Fibroblast of the aortic adventitia (primary cell): ENCODE measurements at places on chromosomes 2 and 18. TPM values are rescaled to one million over a fixed set of nuclear protein-coding genes. Genes with fewer than 3 reads are reported as not detected.

DNA sequence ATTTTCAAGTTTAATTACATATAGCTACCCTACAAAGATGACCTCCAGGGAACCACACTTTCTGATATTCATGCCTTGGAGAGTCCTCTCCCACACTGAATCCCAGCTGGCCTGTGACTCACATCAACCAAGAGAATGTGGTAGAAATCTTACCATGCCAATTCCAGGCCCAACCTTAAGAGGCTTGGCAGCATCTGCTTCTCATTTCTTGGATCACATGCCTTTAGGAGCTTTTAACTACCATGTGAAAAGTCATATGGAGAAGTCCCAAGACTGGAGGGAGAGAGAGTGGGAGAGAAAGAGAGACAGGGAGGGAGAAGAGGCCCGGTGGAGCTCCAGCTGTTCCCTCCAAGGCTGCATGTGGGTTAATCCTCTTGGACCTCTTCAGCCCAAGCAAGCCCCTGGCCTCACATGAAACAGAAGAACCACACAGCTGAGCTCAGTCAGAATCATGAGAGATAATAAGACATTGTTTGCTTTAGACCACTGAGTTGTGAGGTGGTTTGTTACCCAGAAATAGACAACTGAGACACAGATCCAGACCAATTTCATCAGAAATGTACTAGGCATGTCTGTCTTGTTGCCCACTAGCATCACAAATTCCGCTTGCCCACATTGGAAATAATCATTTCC lies 190.7 kb downstream of the MTCL1 start:
- peak; percentile 89 for DNase-seq

DNA sequence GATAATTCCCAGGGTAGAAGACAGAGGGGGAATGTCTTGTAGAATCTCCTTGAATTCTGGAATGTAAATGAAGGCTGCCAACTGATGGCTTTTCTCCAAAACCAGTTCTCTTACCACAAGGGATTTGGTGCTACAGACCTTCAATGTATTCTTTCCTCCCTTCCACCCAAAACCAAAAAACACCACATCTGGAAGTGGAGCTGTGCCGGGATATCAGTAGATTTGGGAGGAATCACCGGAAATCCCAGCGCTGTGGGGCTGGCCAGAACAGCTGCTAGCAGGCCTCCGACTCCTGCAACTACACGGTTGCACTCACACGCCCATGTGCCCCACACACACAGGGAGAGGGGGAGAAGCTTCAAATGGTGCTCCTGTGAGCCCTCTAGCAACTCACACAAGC lies 45.7 kb downstream of the RPL31 start:
- peak; percentile 78 for DNase-seq

GRCh38 chr2:10665833-10666232 lies 23.9 kb downstream of the NOL10 start:
- DNase-seq, result no peak

DNA sequence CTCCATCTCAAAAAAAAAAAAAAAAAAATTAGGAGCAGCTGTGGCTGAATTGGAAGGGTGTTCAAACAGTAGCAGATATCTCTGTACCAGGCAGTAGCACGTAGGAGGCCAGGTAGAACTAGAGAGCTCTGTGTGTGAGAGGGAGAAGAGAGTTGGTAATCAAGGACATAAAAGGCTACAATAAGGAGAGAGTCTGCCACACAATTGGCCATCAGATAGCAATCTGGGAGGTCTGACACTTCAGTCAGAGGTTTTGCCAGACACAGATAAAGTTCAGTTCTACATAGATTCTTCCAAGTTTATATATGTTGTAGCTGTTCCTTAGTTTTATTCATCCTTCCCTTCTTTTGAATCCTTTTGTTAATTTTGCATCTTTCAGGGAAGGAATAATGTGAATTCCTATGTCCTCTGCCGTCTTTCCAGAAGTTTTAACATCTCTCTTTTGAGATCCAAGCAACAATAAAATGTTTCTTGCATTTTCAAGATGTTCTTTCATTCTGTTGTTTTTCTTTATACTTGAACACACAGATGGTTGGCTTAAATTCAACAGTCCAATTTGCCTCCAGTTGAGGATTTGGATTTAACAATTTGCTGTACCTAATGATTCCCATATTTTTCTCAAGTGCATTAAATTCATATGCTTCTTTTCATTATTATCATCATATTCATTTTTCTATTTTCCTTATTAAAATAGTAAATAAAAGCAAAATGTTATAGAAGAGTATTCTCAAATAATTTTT lies 600.3 kb upstream of the GCFC2 start:
- DNase-seq, result no peak

DNA sequence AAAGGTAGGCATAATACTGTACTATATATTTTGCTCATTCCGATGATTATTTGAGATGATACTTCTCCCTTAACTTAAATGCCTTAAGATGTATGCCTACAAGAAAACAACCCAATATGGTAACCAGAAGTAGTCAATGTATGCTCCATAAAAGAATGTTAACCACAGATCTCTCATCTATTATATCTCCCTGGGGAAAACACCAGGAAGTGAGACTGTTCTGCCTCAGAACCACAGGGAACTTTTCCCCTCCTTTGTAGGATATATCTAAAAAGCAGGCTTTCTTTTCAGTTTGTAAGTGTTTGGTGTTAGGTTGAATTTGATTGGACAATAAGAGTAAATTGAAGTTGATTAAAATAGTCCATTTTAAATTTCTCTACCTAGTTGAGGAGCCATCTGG lies 1160.5 kb upstream of the NXPH2 start:
- DNase-seq, result no peak

GRCh38 chr2:221518201-221518934 lies 53.7 kb downstream of the EPHA4 start:
- peak; percentile 48 for DNase-seq

DNA sequence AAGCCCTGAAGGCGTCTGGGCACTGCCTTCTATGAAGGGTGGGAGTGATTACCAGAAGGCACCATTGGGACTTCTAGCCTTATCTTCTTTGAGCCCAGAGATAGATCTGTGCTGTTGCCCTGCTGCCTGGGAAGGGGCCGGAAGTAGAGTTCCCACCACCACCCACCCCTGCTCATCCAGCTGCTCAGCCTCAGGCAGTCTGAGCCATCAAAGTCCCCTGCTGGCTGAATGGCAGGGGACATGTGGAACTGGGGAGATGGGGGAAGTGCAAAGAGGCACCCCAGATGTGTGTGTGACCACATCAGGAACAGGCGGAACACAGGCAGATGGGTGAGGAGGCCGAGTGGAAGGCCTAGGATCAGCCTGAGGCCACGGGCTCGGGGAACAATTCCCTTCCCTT lies 3.3 kb upstream of the WNT10A start:
- no peak for DNase-seq

DNA sequence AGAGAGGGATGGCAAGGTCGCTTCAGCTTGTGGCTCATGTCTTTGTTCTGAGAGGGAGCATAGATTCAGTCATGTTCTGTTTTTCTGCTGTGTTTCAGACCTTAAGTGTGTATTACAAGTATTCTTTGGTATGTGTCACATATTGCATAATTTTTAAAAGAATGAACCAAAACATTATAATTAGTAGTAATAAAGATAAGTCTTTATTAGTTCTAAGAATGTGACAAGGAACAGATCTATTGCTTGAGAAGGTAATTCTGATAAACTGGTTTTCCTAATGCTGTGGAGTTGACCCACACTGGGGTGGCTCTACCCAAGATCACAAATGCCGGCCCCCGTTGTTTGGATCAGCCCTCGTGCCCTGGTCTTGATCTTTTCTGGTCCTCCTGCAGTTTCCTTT lies 124.3 kb upstream of the FOSL2 start:
- no peak for DNase-seq

GRCh38 chr2:42021464-42021863 lies 26.4 kb upstream of the PKDCC start:
- DNase-seq, result peak; percentile 41

DNA sequence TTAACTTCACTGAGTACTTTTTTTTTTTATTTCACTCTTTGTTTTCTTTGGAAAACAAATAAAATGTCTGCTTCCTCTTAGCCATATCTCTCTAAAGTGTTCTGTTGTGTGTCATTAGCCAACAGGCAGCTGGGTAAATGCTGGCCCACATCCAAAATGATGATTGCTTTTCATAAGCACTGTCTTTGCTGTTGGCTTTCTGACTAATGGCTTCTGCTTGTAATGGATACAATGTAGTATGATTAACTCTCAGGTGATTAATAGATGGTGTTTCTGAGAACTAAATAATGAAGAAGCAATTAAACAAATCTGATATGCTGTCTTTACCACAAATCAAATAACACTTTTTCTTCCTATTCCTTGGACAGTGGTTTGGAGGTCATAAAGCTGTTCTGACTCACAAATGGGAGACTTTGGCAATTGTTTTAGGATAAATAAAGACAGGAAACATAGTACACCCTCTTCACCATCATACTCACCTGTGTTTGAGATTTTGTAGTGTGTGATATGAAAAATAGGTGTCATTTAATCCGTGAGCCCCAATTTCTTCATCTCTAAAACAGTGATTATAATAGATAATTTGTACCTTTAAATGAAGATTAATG lies 888.4 kb downstream of the TSN start:
- peak; percentile 3 for DNase-seq

GRCh38 chr2:209517436-209517835 lies 93.6 kb downstream of the MAP2 start:
- DNase-seq, result no peak

DNA sequence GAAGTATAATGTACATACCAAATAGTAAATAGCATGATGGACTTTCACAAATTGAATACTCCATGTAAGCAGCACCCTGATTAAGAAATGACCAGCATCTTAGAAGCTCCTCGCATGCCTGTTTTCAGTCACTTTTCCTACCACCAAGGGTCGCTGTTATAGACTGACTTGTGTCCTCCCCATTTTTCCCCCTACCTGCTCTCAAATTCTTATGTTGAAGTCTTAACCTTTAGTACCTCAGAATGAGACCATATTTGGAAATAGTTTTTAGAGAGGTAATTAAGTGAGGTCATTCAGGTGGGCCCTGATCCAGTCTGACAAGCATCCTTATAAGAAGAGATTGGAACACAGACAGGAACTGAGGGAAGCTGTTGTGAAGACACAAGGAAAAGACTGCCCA lies 125.9 kb downstream of the LYPD6 start:
- no peak for DNase-seq

GRCh38 chr2:7012141-7012764 lies 95.0 kb downstream of the RNF144A start:
- peak; percentile 27 for DNase-seq

DNA sequence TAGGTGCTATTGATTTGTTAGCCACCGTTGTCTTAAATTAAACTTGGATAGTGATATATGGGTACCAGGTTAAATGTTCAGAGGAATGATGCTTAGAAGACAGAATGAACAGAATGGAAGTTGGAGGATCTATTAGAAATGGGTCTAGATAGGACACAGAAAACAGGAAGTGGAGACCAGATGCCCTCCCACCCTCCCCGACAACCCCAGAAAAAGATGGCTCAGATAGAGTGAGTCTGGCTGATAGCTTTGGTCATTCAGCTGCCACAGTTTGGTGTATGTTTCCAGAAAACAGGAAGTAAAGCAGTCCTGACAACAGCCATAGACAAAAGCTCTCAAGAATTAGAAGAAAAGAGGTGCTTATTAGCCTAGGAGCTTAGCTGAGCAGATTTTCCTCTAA lies 71.5 kb upstream of the DSG1 start:
- no peak for DNase-seq

DNA sequence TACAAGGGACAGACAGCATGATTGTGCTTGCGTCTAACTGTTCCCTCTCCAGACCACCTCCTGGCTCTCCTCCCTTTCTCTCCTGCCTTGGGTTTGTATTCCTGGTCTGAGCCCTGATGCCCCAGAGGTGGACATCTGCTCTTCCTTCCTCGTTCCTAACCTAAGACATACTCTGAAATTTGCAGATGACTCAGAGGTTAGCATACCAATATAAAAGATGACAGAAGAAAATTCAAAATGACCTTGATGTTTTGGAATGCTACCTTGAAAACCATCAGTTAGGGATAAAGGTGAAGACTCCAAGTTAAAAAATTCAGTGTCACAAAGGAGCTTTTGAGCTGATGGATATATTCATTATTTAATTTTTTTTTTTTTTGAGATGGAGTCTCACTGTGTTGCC lies 12.9 kb downstream of the SMYD1 start:
- no peak for DNase-seq

- DNase-seq, result no peak
Measured at GRCh38 chr2:150788426-150789140, 301.1 kb upstream of the RND3 start.

GRCh38 chr2:230589497-230590015 lies 123.1 kb upstream of the CAB39 start:
- DNase-seq, result no peak

DNA sequence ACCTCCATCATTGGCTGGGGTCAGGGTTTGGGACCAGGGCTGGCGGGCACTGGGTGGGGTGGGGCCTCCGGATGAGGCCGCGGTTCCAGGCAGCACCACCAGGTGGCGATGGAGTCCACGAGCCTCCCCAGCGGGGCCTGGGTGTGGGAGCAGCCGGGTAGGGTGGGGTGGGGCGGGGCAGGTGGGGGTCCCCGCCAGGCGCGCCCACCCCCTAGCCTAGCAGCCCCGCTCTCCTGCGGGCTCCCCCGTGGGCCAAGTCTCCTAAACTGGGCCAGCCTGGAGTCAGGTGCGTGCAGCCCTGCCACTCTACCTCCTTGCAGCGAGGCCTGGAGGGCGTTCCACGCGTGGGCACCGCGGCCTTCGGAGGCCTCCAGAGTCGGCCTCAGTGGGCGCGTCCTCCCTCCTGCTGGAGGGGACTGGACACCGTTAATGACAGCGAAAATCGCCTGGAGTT lies 187.5 kb downstream of the TWIST2 start:
- DNase-seq, result no peak

GRCh38 chr18:7754258-7754657 lies 187.1 kb downstream of the PTPRM start:
- DNase-seq, result no peak

- no peak for DNase-seq
Measured at GRCh38 chr2:133975676-133976428, 278.0 kb upstream of the MGAT5 start.

DNA sequence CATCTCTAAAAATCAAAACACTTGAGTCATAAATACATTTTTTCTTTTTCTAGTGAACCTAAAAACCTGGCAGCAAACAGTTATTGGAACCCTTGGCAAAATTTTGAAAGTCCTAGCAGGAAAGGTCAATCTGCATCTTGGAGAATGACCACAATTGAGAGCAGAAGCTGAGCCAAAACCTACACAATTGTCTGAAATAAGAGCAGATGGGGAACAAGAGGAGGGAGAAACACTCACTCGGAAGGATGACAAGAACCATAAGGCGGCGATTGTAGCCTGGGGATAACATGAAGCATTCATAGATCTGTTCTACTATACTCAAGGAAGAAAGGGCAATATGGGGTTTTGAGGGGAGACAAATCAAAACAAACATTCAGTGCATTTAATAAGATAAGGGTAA lies 117.0 kb downstream of the CHN1 start:
- peak; percentile 70 for DNase-seq

- DNase-seq, result peak; percentile 50
Measured at GRCh38 chr2:69581774-69582581, 61.6 kb downstream of the AAK1 start.

HK2 gene
- total RNA-seq, result 20.0 and 35.4 TPM in 2 replicates

UGT1A1 gene
- not detected in 2 replicates for total RNA-seq

ALPP gene
- total RNA-seq, result not detected in 2 replicates

ZNF804A gene
- 4.7 and 12.9 TPM in 2 replicates for total RNA-seq

ZNF514 gene
- total RNA-seq, result 12.4 and 16.1 TPM in 2 replicates

SERTAD2 gene
- total RNA-seq, result 19.1 and 34.4 TPM in 2 replicates

CPLX4 gene
- total RNA-seq, result 0.49 TPM in 1 of 2 replicates, not detected in the other
